ENCODE measurements at places on chromosomes 4 and X. TPM values are rescaled to one million over a fixed set of nuclear protein-coding genes. Genes with fewer than 3 reads are reported as not detected.

DNA sequence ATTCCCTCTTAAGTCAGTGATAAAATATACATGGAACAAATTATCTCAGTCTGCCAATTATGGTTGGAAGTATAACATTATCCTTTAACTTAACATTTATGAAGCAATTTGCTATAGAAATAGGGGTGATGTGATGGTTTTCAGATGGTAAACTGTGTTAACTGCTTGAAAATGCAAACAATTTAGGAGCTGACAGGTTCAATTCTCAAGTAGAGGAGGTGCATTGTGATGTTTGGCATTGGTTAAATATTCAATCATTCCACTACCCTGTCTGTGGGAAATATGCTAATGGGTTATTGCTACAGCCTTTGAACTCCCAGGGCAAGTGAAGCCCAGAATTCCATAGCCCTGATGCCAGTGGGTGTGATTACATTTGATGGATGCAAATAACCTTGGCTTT is 243.4 kb upstream of the GK2 start:
- no peaks in the 10 kb centered on the region for H3K27me3 ChIP-seq
- H3K36me3 ChIP-seq: no peaks in the 10 kb centered on the region
- H3K4me3 ChIP-seq: no peak overlapping the region

DNA sequence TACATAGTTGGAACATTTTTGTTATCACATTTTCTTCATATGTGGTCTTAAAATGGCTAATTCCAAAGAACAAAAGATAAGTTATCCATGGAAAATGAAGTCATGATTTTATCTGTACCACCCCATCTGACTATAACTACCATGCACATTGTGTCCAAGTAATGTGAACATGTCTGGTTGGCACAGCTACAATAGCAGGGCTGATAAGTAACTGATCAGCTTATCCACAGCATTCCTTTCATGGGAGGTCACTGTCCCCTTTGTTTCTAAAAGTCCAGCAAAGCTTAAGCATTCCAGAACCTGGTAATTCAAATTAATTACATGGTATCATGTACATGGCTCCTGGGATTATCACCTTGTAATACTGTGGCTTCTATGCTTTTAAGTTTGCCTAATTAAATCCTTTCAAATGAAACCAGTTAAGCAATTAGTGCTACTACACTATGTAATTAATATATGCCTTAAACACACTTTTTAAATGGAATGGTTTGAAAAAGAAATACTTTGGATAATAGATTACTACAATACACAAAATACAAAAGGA is 21.1 kb upstream of the SORBS2 start:
- no peaks in the 10 kb centered on the region for H3K36me3 ChIP-seq
- no peak overlapping the region for H3K4me3 ChIP-seq
- H3K27ac ChIP-seq: no peak overlapping the region
- no peak for DNase-seq
- H3K27me3 ChIP-seq: no peaks in the 10 kb centered on the region

GRCh38 chr4:83080561-83080960 is 34.0 kb downstream of the PLAC8 start:
- no peak overlapping the region for H3K27ac ChIP-seq
- no peak overlapping the region for H3K4me3 ChIP-seq
- no peak for DNase-seq

GRCh38 chr4:107742791-107743190 is 22.8 kb upstream of the PAPSS1 start:
- H3K27me3 ChIP-seq: no peaks in the 10 kb centered on the region
- H3K4me1 ChIP-seq: peaks cover under 1% of the 10 kb centered on the region
- DNase-seq: no peak
- H3K4me3 ChIP-seq: no peak overlapping the region

Gene FRMPD4
- total RNA-seq: 1.2 TPM

Gene COL4A6
- 13.5 TPM for total RNA-seq
